Sciatic nerve (tissue), 2 donors: ENCODE measurements at places on chromosomes 1 and 21. TPM values are rescaled to one million over a fixed set of nuclear protein-coding genes. Genes with fewer than 3 reads are reported as not detected.

The FMO3 gene
- total RNA-seq, result 3.0 TPM

GRCh38 chr1:99886179-99886578, 36.0 kb downstream of the AGL start:
- no peak for DNase-seq

- no peak for DNase-seq
These were observed 178.7 kb upstream of the DPYD start for GRCh38 chr1:98099501-98099900.

- no peak for DNase-seq
These were observed 1266.9 kb upstream of the ADGRL2 start for GRCh38 chr1:80533775-80534334.

The IGSF9 gene
- total RNA-seq, result 0.18 TPM

The KRTAP19-1 gene
- not detected for total RNA-seq

GRCh38 chr1:160858097-160858496, 4.6 kb downstream of the CD244 start:
- DNase-seq, result no peak

DNA sequence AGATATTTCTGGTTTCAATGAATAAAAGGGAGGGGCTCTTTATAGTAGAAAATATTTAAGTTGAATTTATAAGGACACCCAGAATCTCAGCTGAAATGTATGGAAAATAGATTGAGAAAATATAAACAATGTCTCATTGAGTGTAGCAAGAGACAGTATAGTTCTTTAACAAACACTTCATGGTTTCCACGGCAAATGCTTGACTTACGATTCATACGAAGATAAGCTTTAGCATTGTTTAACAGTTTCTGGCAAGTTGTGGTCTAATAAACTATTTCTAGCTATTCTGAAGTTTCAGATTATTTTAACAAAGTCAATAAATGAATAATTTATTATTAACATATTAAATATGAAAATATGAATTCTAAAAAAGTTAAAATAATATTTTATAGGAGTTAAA, 1419.4 kb downstream of the KCNT2 start:
- no peak for DNase-seq

The CLDN14 gene
- total RNA-seq, result 1.2 TPM

GRCh38 chr1:89927049-89927448, 67.9 kb upstream of the ZNF326 start:
- DNase-seq, result no peak

DNA sequence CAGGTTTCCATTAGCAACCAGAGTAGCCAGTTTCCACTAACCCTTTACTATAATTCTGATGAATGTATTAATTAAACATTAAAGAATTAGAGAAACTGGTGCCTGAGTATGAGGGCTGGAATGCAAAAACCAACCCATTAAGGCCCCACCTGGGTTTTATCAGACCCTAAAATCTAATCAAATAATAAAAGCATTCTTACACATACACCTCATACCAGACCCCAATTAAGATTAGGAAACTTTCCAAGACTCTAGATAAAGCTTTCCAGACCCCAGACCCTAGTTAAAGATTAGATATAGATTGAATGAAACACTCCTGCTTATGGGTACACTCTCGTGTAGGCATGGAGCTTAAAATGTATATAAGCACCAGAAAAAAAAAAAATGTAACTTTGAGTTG, 581.3 kb upstream of the BEND5 start:
- no peak for DNase-seq

- DNase-seq, result no peak
These were observed 48.4 kb upstream of the LRRC3 start for GRCh38 chr21:44406953-44407352.

DNA sequence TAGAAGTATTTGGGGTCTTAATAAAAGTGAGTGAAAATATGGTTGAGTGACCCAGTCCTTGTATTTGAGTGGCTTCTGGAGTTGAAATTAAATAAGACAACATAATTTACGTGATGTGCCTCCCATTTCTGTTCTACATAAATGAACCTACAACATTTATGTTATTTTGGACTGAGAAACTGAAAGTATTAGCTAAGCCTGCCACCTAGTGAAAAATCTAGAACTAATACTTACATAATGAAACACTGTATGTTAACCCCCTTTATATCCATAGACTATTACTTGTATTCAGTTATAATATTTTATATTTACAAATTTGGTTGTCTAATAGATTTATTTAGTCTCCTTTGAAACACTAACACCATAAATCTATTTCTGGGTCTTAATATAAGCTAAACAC, 298.9 kb downstream of the KCNT2 start:
- no peak for DNase-seq

GRCh38 chr1:69320757-69321211, 246.9 kb upstream of the LRRC7 start:
- no peak for DNase-seq
